ENCODE measurements at places on chromosomes 5 and 9.

DNA sequence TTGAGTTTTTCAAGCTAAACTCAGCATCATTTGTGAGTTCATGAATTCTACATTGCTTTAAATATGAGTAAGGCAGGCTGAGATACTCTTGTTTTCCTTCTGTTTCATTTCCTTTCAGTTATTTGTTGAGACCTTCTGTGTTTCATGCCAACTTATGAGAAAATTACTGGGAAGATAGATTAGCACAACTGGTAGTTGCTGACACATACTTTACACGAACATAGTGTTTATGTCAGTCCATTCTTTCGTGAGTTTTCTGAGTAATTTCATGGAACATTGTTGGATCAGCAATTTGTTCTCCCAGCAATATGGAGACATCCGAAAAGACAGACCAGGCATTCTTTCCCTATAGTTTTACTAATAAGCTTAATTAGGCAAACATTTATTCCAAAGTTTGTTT is 102.0 kb upstream of the SMC5 start:
- no peak for DNase-seq

DNA sequence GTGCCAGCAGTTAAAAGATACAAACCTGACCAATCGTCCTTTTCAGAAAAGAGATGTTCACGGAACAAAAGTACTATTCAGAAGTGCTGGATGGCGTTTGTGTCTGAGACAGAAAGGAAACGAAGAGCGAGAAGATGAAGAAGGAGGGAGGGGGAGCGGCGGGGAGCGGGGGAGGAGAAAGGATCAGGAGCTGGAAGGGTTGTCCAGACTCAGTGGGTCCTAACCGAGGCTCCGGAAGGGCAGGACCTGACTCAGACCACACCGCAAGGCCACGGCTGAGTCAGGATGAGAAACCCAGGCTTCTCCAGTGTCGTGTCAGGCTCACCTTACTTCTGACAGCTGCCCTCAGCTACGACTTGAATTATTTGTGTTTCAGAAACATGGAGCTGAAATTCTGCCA is 46.2 kb downstream of the PAX5 start:
- DNase-seq: no peak

- no peak for DNase-seq
Observed at GRCh38 chr9:134605351-134605965, 36.1 kb upstream of the COL5A1 start.

DNA sequence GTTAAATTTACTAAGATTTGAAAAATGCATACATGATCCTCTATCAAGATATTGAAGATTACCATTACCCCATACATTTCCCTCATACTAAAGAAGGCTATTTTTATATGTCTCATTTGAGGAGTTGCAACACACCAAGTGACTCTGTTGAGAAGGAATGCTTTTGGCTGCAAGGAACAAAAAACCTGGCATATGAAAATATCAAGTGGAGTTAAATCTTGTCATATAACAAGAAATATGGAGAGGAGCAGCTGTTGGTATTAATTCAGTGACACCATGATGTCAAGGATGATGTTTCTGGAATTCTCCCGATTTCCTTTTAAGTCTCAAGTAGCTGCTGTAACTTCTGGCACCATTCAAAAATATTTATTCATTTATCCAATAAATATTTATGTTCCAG is 193.8 kb downstream of the CSNK1G3 start:
- DNase-seq: no peak

DNA sequence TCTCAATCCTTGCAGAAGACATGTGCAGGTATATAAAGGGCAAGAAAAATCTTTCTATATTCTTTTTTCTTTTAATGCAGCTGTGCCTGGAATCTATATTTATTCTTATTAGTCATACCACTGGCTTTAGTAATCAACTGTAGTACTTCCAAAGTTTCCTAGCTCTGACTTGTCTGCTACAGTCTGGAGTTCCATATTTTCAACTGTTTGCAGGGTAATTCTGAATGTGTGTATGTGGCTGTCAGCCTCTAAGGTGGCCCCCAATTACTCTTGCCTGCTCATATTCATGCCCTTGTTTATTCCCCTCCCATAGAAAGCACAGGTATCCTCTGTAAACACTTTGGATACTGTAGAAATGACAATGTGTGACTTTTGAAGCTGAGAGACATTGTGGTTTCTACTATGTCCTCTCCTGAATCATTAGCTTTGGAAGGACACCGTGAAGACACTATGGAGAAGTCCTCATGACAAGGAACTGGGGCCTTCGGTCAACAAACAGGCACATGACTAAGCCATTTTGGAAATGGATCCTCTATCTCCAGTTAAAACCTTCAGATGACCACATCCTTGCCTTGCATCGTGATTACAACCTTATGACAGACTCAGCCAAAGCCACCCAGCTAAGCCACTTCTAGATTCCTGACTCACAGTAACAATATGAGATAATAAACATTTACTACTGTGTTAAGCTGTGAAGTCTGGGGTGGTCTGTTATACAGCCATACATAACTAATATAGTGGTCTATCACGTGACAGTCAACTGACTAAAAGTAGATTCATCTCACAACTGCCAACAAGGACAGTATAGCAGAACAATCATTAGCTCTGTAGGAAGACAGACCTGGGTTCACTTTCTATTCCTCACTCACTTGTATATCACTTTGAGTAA is 49.5 kb upstream of the SUSD1 start:
- no peak for DNase-seq

- no peak for DNase-seq
Observed at GRCh38 chr5:65050826-65051498, 282.2 kb downstream of the CWC27 start.

DNA sequence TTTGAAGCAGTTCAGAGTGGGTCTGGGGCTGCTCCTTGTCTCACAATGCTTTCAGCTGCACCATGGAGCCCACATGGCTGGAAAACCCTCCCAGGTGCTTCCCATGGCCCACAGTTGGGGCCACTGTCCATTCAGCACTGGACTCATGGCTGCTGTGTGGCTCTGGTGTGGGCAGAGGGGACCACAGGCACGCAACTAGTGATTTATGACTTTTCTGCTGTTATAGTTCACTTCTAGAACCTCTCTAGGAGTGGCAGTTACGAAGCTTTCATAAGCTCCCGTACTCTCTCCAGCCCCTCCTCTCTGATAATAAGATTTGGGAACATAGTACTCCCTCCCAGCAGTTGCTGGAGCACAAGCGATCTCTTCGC is 29.0 kb downstream of the GLRA1 start:
- no peak for DNase-seq

DNA sequence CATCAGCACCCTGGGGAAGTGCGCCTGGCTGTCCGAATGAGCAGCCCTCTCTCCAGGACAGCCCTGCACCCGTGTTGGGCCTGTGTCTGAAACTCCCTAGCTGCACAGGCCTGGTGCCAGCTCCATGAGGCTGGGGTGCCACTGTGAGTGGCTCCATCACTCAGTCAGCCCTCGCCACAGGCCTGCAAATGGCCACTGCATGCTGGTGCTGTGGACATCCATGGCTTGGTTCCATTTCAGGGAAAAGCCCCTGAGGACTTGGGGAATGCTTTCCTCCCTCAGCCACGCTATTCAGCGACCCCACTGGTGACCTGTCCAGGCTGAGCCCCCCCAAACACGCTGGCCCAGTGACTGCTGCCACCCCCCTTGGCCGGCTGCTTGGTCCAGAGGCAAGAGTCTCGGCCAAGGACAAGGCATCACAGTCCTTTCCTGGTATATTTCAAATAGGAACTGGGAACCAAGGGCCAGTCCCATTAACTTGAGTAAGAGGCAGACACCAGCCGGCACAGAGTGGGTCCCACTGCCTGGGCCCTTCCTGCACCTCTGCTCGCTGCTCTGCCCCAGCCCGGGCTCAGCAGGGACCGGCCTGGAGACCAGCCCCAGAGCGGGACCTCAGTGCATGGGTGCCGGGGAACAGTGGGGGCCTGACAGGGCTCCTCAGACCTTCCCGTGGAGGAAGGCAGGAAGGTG is 181.3 kb downstream of the AUH start:
- no peak for DNase-seq

DNA sequence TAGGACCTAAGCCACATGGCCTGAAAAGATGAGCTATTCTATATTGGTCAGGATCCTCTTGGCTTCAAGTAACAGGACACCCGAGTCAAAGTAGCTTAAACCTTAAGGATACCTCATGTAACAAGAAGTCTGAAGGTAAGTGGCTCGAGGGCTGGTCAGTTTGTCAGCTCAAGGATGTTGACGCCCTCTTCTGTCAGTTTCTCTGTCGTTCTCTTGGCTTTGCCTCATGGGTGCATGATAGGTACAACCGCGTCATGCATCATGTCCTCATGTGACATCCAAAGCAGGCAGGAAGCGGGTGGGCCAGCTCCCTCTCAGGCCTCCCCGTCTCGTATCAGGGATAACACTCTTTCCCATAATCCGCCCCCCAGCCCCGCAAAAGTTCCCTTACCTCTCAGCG is 22.1 kb upstream of the TCERG1 start:
- DNase-seq: no peak

GRCh38 chr5:128085413-128085812 is 1.8 kb downstream of the SLC12A2 start:
- no peak for DNase-seq

DNA sequence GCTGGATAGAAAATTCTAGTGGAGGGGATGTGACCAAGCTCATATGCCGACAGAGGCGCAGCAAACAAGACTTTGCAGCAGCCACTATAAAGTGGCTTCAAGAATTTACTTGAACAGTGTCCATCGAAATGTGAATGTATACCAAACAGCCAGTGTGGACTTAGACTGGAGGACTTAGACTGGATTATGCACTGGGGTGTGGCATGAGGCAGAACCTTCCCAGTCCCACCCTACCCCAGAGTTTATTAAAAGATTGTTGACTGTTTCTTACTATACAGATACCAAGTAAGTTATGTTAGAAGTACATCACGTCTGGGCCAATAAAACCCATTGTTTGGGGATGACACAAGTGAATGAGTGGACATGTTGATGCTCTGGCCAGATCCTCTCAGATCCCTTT is 561.3 kb upstream of the KLF4 start:
- no peak for DNase-seq

DNA sequence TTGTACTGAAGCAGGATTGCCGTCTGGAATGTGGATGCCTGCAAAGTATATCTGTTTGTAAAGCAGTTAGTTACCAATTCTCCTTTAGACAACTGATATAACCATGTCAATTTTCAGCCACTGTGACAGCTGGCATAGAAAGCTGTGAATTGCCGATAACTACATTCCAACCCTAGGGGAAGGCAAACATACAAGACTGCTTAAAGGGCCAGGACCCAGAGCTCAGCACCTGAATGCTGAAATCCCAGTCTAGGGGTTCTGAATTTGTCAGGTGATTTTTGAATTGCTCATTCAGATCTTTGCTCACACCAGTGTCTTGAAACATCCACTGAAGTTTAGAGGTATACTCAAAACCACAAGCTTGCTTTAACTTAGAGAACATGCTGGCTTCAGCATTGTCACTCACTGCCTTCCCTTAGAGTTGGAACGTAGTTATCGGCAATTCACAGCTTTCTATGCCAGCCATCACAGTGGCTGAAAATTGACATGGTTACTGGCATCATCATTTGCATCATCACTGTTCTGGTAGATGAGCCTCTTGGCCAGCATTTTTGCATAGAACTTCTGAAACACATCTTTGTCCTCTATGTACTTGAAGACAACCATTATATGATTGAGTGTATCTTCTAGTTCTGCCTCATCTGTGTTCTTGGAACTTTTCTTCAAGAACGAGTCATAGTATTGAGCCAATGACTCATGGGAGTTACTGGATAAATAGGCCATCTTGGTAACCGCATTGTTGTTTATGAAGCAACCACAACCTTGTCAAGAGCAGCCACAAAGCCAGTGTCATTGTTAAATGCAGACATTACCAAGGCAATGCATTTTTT is 82.1 kb downstream of the CCDC192 start:
- DNase-seq: peak; percentile 81

DNA sequence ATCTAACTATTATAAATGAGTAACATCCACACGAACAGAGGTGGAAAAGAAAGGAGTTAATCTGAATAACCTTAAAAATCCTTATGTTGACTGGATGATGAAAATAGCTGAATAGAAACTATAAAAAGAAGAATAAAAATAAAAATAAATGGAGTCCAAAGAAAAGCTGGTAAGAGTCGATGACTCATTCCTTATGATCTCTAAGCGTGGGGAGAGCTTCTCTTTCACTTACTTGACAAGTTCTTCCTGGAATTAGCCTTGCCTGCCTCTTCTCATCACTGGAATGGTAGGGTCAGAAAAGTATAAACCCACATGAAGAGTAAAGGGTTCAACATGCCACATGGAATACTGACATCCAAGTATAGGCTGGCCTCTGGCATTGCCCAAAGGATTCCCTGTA is 477.0 kb upstream of the RGMB start:
- DNase-seq: no peak

GRCh38 chr9:108271646-108272348 is 584.0 kb downstream of the ACTL7B start:
- peak; percentile 75 for DNase-seq

DNA sequence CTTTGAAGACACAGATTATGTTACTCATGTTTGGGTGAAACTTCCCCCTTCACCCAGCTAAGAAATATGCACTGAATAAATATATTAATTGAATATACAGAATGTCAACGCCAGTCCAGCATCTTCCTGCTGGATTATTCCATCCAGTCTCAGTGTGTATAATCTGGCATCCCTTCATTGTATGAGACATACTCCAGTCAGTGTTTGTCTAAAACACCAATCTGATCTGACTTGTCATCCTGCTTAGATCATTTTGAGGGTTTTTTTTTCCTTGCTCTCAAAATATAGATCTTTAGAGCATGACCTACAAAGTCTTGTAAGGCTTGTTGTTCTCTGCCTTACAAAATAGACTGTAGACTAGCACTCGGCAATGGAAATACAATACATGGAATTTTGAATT is 195.1 kb downstream of the SMARCA2 start:
- no peak for DNase-seq

- DNase-seq: no peak
Observed at GRCh38 chr9:133787754-133788025, 49.5 kb upstream of the SARDH start.

DNA sequence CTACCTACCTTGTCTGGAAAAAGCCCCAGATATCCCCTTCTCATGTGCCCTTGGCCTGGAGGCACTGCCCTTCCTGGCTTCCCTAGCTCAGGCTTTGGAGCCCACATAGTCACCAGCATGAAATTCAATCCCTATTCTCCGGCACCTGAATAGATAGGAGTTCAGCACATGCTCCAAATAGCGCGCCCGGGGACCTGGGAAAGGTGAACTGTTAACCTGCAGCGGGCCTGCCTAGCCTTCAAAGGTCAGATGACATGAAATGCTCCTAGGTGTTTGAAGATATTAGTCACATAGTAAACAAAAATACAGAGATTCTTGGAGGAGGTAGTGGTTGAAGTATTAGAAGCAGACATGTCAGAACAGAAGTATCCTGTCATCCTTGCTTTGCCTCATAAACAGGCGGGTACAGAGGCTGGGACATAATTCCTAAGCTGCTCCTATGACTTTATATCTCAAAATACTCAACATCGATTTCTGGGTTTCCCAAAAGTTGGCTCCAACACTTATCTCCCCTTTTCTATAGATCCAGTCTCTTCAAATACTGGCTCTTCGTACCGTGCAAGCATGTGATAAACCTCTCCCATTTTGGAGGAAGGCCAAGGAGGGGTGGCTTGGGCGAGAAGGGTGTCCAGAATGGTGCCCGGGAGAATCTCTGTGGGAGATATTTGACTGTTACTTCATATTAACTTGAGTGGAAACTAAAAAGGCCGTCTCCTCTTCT is 88.0 kb upstream of the ANKH start:
- peak; percentile 71 for DNase-seq

GRCh38 chr5:136007271-136007670 is 21.5 kb upstream of the TGFBI start:
- no peak for DNase-seq
